Gastroesophageal sphincter (tissue), 4 donors: ENCODE measurements at places on chromosomes 2 and 18.

GRCh38 chr2:24818721-24819167 is 25.5 kb downstream of the CENPO start:
- H3K4me1 ChIP-seq: no peaks in the 10 kb centered on the region
- no peak overlapping the region for H3K27ac ChIP-seq
- H3K36me3 ChIP-seq: peaks cover 67% of the 10 kb centered on the region
- no peak overlapping the region for H3K4me3 ChIP-seq
- no peak for ATAC-seq

GRCh38 chr2:10022966-10023662 is 20.2 kb upstream of the KLF11 start:
- ATAC-seq: no peak
- H3K4me3 ChIP-seq: no peak overlapping the region
- no peaks in the 10 kb centered on the region for H3K27me3 ChIP-seq
- H3K4me1 ChIP-seq: peaks cover 12% of the 10 kb centered on the region

DNA sequence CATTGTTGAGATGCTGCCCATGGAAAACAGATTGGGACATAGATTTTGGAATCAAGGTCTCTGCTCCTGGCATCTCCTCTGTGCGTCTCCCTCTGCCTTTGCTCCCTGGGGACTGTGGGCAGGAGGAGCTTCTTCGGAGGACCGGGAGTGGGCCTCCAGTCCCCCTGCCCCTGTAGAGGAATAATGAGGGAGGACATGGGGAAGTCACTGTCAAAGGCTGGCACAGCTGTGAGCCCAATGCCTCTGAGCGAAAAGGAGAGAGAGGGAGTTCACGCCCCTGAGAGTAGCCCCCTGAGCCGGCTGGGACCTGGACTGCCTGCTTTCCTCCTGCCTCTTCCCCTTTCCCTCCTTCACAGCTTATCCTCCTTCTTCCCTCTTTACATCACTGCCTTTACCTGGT is 195.0 kb downstream of the LOXHD1 start:
- H3K36me3 ChIP-seq: no peaks in the 10 kb centered on the region
- no peak overlapping the region for H3K4me3 ChIP-seq
- no peaks in the 10 kb centered on the region for H3K4me1 ChIP-seq

DNA sequence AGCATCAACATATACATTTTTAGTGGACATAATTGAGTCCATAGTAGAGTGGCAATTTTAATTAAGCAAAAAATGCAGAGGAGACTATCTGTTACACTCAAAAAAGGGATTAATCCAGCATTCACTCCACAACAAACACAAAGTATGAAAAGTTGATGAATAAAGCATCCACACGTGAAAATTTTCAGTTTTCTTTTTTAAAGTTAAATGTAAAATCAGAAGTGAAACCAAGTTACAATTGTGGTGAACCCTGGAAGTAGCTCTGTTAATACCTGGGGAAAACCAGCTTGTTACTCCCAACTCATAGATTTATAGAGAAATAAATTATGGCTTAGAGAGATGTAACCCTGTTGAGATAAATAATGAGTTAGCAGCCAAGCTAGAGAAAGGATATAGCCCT is 807.8 kb downstream of the TRIB2 start:
- ATAC-seq: no peak
- H3K27ac ChIP-seq: no peak overlapping the region
- H3K4me1 ChIP-seq: no peaks in the 10 kb centered on the region
- no peaks in the 10 kb centered on the region for H3K27me3 ChIP-seq

DNA sequence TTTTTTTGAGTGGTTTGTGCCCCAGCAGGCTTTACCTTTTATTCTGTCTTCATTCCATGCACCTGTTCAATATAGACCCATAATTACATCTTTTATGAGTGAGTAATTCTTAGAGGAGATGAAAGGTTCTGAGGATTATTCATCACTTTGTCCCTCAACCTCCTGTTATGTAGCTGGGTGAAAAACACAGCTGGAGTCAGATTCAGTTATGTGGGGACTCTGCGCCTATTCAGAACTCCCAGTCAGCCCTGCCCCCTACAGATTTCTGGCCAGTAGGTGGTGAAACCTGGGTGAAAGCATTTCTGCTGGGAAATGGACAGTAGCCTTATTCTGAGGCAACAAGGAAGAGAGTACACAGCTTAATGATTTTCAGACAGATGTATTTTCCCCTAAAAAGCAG is 107.8 kb downstream of the MGAT5 start:
- ATAC-seq: no peak
- H3K27me3 ChIP-seq: no peaks in the 10 kb centered on the region
- peaks cover 7% of the 10 kb centered on the region for H3K4me1 ChIP-seq
- no peak overlapping the region for H3K27ac ChIP-seq
- H3K36me3 ChIP-seq: no peaks in the 10 kb centered on the region
